ENCODE measurements at places on chromosomes 2 and 18. TPM values are rescaled to one million over a fixed set of nuclear protein-coding genes. Genes with fewer than 3 reads are reported as not detected.

GRCh38 chr18:303607-304006 lies 35.8 kb upstream of the THOC1 start:
- DNase-seq = no peak

INHA gene
- total RNA-seq = not detected

DNA sequence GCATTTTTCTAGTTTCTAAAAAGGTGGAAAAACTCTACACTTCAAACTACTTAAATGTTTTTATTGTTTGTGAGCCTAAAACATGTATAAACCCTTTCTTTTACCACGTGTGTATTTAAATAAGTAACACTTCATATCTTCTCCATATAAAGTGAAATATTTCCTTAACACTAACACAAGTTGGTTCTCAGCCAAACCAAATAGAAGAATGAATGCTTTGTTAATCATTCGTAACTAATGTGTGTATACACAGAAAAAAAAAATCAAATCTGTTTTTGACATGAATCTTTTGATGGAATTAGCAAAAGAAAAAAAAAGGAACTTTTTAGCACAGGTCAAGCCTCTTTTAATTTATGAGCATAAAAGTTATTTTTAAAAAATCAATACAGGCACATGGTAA lies 89.3 kb downstream of the EHBP1 start:
- no peak for DNase-seq

DNA sequence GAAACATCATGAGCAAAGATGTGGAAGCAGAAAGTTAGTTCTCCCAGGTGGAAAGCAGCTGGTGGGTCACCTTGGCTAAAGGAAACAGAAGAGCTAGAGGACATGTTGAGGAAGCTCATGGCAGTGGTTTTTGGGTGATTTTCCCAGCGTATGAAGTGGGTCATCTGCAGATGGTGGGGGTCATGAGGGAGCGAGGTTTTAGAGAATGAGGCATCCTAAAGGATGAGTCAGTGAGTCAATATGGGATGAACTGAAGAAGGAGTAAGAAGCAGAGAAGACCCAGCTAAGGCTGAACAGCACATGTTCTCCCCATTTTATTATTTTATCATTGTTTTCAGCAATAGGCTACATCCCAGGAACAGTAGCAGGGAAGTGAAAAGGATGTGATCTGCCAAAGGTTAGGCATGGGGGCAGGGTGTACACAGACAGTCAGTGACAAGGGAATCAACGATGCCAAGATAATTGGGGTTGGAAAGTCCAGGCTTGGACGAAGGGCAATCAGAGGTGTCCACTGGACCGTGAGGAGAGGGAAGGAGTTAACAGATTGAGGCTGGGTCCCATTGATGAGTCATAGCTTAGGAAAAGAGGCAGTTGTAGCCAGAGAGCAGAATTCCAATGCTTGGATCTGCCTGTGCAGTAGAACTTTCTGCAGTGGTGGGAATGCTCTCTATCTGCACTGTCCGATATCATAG lies 289.3 kb upstream of the RAB12 start:
- no peak for DNase-seq

- DNase-seq = no peak
Measured at GRCh38 chr18:55403421-55403949, 184.5 kb downstream of the TCF4 start.

DNA sequence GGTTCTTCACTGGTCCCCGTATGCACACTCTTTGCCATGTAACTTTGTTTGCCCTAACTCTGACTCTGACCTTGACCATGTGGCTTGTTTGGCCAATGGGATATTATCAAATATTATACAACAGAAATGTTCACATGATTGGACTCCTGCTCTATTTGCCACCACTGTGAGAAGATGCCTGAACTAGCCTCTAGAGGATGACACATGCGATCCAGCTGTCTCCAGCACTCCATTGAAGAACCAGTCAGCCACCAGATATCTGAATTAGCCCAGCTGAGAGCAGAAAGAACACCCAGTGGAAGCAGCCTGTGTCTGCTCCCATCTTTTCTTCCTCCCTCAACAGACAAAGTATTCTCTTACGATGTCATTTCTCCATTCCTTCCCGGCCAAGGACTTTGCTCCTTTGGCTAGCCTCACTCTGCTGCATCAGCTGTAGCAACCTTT lies 412.1 kb downstream of the IRS1 start:
- DNase-seq = no peak

- no peak for DNase-seq
Measured at GRCh38 chr2:19504400-19505198, 146.2 kb upstream of the OSR1 start.

GRCh38 chr18:44803019-44803650 lies 122.4 kb downstream of the SETBP1 start:
- no peak for DNase-seq
